Head of caudate nucleus (tissue), 42 donors: ENCODE measurements at places on chromosomes 7 and 10.
A peak's percentile ranks its signal among the peaks of the same experiment; 100 is the strongest.

- DNase-seq, result no peak
These were observed 334.4 kb upstream of the NPVF start for GRCh38 chr7:25562673-25563182.

- no peak for DNase-seq
These were observed 32.3 kb upstream of the ARL4A start for GRCh38 chr7:12655161-12655560.

- DNase-seq, result no peak
These were observed 185.7 kb downstream of the ELFN1 start for GRCh38 chr7:1855725-1856160.

DNA sequence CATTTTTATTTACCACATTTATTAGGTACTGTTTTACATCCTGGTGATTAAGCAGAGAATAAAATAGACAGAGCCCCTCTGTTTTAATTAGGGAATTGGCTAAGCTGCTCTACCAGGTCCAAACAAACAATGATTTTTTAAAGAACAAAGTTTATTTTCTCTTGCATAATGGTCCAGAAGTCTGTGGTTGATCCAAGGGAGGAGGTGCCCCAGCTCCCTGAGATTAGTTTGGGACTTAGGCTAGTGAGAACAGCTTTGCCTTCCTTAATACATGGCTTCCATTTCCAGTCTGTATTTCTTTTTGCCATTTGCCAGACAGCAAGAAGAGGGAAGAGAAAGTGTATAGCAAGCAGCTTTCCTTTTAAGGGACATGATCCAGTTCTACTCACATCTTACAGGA is 2.9 kb upstream of the MIOS start:
- DNase-seq, result no peak

DNA sequence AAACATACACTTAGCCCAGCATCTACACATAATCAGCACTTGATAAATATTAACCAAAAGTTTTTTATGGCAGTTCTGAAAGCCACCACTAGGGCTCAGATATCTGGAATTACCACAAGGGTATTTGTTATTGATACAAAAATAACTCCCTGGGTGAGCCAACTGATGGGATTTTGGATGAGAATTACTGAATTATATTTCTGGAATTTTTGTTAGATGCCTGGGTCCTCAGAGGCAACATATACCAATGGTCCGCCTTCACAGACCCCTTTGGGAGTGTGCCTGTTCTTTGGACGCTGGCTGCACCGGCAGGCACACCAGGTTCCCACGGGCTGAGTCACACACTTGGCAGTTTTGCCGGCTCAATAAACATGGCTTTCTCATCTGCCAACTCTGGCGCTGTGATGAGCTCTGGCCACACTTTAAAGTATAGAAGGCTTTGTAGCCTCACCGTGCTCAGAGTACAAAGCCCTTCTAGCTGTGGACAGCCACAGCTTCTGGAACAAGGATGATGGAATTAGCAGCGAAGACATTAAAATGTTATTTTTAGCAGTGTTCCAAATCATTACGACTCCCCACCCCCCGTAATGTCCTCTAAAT is 24.5 kb upstream of the EEPD1 start:
- DNase-seq, result peak; percentile 81

DNA sequence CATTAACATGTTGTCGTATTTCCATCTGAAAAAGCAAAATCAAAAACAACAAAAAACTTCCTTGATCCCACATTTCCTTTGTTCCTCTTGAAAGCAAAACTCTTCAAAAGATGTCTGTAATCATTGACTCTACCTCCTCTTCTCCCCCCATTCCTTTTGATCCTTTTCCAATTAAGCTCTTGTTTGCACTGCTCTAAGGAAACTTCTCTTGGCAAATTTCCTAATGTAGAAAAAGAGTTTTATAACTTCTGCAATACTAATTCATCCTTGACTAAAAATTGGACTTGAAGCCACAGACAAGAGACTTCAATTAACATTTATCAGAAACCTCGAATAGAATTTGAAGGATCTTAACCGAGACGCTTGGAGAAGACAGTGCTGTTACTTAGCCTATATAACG is 317.1 kb upstream of the SEMA3C start:
- no peak for DNase-seq

DNA sequence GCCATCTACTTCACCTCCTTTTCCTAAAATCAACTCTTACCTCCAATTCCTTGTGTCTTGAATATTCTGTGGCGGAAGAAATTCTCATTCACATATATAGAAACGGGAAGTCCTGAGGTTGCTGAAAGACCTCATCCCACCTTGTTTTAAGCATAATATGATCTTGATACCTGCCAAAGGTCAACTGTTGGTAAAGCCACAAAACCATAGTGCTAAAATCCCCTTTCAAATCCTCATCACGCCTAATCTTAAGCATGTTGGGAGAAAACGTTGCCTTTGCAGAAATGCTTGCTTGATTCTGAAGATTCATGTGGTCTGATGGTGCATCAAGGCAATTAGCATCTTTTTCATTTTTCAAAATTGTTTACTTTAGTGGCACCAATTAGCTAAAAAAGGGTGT is 8.5 kb downstream of the ANKRD22 start:
- DNase-seq, result no peak

DNA sequence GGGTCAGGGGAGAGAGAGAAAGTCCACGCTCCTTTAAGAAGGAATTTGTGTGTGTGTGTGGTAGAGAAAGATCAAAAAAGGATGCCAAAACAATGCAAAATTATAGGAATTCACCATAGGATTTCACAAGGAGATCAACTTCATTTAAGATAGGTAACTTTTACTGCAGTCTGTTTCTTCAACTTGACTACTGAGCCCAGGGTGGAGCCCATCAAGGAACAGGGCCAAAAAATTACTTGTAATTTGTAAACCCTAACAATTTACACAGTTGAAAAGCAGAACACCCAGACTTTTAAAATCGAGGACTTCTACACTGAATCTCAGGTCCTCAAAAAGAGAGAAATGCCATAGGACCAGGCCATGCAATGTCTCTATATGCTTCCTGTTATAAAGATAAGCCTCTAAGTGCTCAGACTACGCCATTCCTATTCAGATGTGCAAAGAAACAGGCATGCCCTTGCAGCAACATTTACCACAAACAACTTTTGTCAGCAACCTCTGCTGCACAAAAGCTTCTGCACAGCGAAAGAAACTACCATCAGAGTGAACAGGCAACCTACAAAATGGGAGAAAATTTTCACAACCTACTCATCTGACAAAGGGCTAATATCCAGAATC is 10.6 kb upstream of the GIMAP4 start:
- no peak for DNase-seq

GRCh38 chr10:4984971-4985594 is 18.6 kb downstream of the AKR1C2 start:
- DNase-seq, result no peak
